ENCODE measurements at places on chromosomes 4 and X. TPM values are rescaled to one million over a fixed set of nuclear protein-coding genes. Genes with fewer than 3 reads are reported as not detected.

The F8A2 gene
- not detected for total RNA-seq

The ODAPH gene
- 0.18 TPM for total RNA-seq

The ETNPPL gene
- total RNA-seq = not detected

The CTAG2 gene
- not detected for total RNA-seq

The TMEM154 gene
- 3.3 TPM for total RNA-seq

The FAM9C gene
- total RNA-seq = 0.06 TPM

The ADAD1 gene
- not detected for total RNA-seq

The TMEM156 gene
- 4.0 TPM for total RNA-seq

The TMEM31 gene
- total RNA-seq = not detected

The SHROOM2 gene
- 20.1 TPM for total RNA-seq

The NSG1 gene
- total RNA-seq = 1.3 TPM

The RASGEF1B gene
- 29.2 TPM for total RNA-seq

The ADH1C gene
- total RNA-seq = 83.4 TPM

The EREG gene
- total RNA-seq = 0.23 TPM

The VSIG4 gene
- total RNA-seq = 14.5 TPM

The ETDC gene
- not detected for total RNA-seq

The PDCL2 gene
- not detected for total RNA-seq

The DCAF8L2 gene
- total RNA-seq = not detected

The MBNL3 gene
- total RNA-seq = 36.6 TPM

The ATP1B4 gene
- 31.2 TPM for total RNA-seq

The ESX1 gene
- total RNA-seq = not detected

The KLKB1 gene
- 0.82 TPM for total RNA-seq

The MAGEE1 gene
- 5.0 TPM for total RNA-seq

The SPIN4 gene
- total RNA-seq = 10.3 TPM

The OPN1MW gene
- not detected for total RNA-seq

The REELD1 gene
- 0.35 TPM for total RNA-seq

The FAM47E gene
- total RNA-seq = 11.1 TPM

The FRG2 gene
- not detected for total RNA-seq

The AFF2 gene
- 6.1 TPM for total RNA-seq

The KLHL13 gene
- total RNA-seq = 82.4 TPM

The TMEM271 gene
- 0.06 TPM for total RNA-seq

Measured in metanephros (tissue), 2 donors.